Skeletal muscle cell (primary cell): ENCODE measurements at places on chromosomes 2 and 18.

DNA sequence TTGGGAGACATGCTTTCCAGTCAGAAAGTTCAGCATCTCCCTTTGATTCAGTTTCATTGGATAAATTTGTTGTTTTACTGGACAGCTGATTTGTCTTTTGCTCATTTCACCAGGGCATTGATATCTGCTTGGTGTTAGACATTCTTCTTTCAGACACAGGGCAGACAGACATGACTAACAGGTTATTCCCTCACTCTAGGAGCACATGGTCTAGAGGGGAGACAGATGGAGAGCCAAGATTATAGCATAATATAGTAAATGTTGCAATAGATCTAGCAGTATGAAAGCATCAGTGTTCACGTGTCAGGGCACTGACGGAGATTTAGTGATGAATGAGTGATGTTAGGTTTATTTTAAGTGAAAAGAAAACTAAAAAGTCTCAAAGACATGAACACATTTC lies 187.0 kb upstream of the CYRIA start:
- no peak for DNase-seq

DNA sequence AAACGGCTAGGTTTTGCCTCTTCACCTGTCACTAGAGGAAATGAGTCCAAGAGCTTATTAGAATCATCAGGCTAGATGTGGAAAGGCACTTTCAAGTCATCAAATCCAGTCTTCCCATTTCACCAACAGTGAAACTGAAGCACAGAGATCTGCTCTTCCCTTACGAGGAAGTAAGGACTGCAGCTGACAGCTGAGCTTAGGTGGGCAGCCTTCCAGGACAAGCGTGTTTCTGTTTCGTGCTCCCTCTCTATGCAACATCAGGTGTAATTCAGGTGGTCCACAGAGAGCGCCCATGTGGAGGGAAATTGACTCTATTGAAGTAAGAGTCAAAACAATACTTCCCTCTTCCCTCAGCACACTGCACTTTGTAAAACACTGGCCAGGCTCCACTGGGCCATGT lies 5.5 kb downstream of the CYRIA start:
- DNase-seq = no peak

DNA sequence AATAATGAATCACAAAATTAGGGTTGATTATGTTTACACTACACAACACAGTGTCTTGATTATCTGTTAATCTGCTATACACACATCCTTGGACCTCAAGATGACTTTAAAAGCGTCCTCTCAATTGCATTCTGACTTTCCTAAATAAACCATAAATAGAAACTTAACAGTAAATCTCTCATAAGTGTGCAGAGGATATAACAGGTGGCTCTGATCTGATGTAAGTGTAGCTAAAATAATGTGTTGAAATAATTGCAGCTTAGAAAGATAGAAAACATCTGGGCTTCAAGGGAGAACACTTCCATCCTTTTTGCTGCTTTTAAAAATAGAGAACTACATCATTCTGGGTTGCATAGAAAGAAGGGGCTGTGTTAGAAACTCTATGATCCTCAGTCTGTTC lies 78.4 kb upstream of the EFEMP1 start:
- no peak for DNase-seq

DNA sequence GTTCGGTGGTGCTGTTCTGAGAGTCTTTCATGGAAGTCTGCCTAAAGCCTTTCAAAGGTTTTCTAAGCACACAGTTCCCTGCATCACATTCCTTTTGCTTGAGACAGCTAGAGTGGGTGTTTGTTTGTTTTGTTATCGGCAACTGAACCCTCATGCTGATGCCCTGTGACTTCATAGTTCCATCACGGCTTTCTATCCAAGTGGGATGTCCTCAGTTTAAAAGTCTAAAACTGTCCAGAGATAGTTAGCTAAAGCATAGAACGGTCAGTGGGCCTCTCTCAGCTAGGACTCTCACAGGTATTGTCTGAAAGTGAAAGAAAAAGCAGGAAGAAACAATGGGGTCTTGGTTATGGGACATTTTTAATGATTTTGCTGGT lies 337.3 kb downstream of the OSR1 start:
- DNase-seq = peak; percentile 90

DNA sequence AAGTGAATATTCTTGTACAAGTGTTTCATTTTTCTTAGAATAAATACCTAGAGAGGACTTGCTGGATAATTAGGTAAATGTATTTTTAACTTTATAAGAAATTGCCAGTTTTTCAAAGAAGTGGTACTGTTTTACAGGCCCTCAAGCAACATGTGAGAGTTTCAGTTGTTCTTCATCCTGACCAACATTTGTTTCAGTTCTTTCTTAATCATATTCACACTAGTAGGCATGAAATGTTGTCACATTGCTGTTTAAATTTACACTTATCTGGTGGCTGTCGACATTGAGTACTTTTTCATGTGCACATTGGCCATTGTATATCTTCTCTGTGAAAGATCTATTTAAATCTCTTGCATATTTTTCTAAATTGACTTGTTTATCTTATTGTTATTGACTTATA lies 178.1 kb downstream of the ACOXL start:
- no peak for DNase-seq

GRCh38 chr18:3494245-3494526 lies 44.2 kb downstream of the TGIF1 start:
- DNase-seq = no peak

DNA sequence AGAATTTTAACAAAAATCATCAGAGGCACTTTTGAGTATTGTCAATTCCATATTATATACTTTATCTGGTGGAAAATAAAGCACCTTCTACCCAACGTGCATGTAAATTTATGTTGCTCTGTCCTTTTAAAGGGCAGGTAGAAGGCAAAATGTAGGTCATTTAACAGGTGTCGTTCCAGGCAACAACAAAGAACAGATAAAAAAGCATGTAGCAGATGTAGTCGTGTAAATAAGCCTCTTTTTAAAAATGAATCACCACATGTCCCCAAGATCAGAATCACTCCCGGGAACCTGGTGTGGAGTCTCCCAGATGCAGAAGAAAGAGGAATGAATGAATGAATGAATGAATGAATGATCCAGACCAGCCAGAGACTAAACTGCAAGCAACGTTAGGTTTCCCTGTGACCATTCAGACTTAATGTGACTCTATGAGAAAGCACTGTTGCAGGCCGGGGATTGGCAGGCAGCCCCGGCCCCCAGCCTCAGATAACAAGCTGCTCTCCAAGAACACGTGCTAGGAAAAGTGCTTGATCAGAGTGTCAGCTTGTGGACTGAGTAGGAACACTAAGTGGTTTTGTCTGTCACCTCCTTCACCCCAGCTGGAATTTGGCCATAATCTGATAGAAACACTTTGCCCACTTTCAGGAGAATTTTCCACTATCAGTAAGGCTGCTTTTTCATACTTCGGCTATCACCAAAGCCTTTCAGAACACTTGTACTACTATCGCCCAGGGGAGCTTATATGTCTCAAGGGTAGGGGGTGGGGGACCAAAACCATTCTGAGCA lies 100.6 kb downstream of the CDK15 start:
- DNase-seq = no peak

GRCh38 chr2:45882707-45883602 lies 231.5 kb downstream of the PRKCE start:
- DNase-seq = peak; percentile 88

- DNase-seq = peak; percentile 59
Measured at GRCh38 chr2:237558961-237559641, 7.3 kb upstream of the PRLH start.
